ENCODE measurements at places on chromosomes 2 and 18.
A peak's percentile ranks its signal among the peaks of the same experiment; 100 is the strongest.

GRCh38 chr18:3238742-3239141 lies 8.9 kb upstream of the MYL12A start:
- DNase-seq: no peak

GRCh38 chr2:102449370-102449974 lies 23.6 kb upstream of the SLC9A4 start:
- no peak for DNase-seq

GRCh38 chr2:201357221-201357620 lies at the start of gene FLACC1:
FLACC1 (minus strand) TSS chr2:201357345; CDS start chr2:201351404, 5,941 bp downstream.
- peak; percentile 60 for DNase-seq

GRCh38 chr2:69477627-69478026 lies 40.4 kb upstream of the NFU1 start:
- no peak for DNase-seq

DNA sequence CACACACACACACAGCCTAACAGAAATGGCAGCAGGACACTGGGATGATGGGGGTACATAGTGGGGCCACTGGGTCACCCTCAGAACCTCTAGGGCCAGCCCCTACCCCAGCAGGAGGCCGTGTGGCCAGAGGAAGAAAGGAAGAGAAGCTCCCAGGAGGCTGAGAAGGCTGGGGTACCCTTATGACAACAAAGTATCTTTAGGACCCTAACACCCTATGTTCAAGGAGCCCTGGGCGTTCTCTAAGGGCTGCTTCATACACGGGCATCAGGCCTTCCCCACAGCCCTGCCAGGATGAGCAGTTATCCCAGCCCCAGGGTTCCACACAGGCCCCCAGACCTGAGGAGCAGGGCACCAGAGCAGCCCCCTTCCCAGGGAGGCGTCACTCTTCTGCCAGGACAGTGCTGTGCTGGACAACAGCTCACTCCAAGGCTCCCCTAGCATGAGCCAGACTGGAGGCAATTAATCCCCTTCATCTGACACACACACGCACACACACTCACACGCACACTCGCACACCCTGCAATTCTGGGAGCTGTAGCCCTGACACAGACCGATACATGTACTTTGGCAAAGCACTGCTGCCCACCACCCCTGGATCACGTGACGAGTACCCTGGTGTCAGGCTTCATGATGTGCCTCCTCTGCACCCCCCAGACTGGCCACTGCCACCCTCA lies 163.6 kb downstream of the TNS1 start:
- DNase-seq: no peak

DNA sequence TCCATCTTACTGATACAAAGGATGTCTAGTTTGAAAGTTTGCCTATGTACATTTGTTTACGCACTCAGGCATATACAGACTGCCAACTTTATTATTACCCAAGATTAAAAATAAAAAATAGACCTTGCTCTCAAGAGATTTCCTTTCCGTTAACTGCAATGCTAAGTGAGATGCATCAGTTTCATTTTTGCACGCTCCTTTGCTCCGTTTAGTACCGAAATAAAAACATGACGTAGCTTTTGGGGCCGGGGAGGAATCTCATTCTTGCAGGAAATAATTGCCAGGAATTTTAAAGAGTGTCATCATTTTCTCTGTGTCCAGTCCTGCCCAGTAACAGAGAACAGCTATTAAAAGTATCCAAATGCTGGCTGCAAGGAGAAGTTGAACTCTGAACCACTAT lies 169.5 kb downstream of the SLC8A1 start:
- DNase-seq: no peak

All from brain pericyte (primary cell).